CD4-positive, alpha-beta T cell treated with Interleukin-12 subunit alpha and Interleukin-12 subunit beta, for 1 hour (primary cell): ENCODE measurements at places on chromosomes 1 and 21.

DNA sequence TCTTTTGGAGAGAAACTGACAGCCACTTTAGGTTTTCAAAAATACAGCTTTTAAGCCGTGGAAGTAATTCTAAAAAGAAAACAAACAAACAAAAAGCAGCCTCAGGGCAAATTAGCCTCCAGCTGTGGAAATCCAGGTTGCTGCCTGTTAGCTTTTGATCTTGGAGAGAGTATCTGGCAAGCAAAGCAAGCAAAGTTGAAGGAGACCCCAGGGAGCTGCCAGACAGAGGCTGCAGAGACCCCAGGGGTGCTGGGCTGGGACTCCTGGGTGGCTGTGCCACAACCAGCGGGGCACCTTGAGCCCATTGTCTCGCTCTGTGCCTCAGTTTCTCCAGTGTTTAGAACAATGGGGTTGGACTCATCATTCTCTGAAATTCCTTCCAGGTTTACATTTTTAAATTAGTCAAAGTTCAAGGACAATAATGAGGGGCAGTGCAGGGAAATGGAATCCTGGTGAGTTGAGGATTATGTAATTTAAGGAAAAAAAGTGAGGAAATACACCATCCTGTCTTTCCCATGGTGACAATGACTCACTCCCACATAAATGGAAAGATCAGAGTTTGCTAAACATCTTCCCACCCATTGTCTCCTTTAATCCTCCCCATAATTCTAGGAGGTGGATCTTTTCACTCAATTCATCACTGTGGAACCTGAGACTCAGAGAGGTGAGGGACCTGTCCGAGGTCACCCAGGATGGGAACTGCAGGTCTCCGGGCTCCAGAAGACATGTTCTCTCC, 480.5 kb downstream of the MATN1 start:
- no peak for DNase-seq

DNA sequence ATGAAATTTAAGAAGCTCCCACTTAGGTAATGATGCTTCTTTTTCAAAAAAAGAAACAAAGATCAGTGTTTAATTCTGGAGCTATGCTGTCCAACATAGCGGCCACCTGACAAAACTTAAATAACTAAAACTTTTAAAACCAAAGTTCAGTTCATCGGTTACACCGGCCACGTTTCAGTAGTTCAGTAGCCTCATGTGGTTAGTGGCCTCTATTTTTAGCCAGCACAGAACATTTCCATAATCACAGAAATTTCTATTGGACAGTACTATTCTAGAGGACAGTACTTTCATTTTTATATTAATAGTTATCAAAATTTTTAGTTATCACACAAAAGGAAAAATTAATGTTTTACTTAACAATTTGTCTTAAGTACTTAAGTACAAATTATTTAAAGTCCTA, 141.0 kb downstream of the USP25 start:
- no peak for DNase-seq

GRCh38 chr1:207020065-207020708, 12.4 kb downstream of the C1orf116 start:
- no peak for DNase-seq

DNA sequence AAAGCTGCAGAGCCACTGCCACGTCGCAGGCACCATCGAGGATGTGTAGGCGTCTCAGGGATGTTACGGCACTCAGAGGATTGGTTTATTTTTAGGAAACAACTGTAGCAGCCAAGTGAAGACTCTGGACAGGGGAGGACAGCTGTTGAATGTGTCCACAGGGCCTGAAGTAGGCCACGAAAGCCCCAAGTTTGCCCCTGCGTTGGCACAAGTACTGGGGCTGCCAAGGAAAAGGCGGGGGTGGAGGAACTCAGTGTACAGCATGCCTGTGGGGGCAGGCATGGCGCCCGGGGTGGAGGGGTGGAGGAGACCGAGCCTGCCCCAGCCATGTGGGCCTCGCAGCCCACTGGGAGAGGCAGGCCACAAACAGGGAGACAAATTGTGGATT, 89.7 kb downstream of the ADARB1 start:
- no peak for DNase-seq

- no peak for DNase-seq
Observed at GRCh38 chr21:46095083-46095719, 2.7 kb upstream of the COL6A2 start.

- no peak for DNase-seq
Observed at GRCh38 chr1:246068619-246069509, 438.2 kb downstream of the SMYD3 start.
